ENCODE measurements at places on chromosomes 2 and 18. TPM values are rescaled to one million over a fixed set of nuclear protein-coding genes. Genes with fewer than 3 reads are reported as not detected.

SKOR2 gene
- not detected for polyA plus RNA-seq

DNA sequence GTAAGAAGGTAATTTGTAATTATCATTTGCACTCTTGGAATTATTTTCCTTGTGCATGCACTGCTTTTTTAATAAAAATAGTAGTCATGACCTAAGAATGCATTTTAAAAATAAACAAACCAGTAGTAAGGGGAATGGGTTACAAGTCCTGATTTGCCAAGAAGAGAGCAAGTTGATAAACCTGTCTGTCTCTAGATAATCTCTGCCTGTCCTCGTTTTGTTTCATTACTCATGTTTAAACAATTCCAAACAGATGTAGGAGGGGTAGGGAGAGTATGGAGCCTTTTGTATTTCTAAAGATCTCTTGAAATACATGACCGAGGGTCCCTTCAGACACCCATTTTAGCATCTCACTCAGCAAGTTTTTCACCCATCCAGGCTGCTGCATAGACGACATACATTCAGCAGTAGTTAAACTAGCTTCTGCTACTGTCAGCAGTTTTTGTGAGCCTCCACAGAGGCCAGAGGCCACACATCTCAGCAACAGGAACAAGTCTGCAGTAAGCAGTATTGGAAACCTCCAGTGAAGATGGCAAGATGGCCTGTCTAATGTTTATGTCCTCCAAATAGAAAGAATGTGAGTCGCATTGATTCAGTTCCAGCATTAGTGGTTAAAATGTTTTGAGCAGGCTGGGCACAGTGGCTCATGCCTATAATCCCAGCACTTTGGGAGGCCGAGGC, 2.3 kb upstream of the EXOC6B start:
- DNase-seq, result no peak

DNA sequence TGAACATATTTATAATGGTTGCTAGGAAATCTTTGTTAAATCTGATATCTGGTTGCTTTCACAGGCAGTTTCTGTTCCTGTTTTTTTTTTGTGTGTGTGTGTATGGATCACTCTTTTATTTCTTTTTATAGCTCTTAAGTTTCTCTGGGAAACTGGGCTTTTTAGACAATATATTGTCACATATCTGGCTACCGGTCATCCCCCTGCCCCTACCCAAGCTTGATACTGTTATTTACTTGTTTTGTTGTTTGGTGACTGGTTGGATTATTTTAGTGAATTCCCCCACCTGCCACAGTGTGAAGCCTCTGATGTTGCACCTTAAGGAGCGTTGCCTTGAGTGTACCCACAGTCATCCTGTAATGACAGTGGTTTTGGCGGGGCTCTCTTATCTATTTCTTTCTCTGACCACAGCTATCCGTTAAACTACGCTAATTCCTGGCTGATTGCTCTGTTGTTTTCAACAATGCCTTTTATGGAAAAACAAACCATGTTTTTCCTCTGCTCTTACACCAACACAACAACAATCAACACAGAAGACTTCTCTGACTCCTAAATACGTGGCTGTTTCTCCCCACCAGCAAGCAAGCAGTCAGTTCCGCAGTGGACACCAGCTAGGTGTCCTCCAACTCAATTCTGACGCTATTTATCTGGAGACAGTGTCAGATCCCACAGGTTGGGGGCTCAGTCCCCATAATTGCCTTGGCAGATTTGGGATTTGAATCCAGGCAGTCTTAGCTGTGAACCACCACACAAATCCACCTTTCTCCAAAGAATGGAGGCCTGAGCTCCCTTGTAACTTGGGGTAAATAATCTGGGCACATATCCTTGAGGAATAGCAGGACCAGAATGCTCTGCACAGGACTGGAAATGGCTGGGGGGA, 10.9 kb downstream of the GNLY start:
- peak; percentile 75 for DNase-seq

DNA sequence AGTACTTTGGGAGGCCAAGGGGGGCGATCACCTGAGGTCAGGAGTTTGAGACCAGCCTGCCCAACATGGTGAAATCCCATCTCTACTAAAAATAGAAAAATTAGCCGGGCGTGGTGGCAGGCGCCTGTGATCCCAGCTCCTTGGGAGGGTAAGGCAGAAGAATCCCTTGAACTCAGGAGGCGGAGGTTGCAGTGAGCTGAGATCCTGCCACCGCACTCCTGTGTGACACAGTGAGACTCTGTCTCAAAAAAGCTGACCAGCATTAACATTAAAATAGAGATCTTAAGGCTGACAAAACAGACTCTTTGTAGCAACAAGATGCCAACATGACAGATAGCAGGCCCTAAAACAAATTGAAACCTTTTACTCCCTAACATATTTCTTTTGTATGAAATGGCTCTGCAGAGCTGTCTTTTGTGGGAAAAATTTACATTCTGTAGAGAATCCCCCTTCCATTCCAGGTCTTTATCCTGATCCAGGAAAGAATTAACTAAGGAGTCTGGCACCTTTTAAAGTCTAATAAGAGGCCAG, 213.9 kb downstream of the RAB3GAP1 start:
- no peak for DNase-seq

SPHKAP gene
- polyA plus RNA-seq, result not detected

KLF7 gene
- 46.2 TPM for polyA plus RNA-seq

DNA sequence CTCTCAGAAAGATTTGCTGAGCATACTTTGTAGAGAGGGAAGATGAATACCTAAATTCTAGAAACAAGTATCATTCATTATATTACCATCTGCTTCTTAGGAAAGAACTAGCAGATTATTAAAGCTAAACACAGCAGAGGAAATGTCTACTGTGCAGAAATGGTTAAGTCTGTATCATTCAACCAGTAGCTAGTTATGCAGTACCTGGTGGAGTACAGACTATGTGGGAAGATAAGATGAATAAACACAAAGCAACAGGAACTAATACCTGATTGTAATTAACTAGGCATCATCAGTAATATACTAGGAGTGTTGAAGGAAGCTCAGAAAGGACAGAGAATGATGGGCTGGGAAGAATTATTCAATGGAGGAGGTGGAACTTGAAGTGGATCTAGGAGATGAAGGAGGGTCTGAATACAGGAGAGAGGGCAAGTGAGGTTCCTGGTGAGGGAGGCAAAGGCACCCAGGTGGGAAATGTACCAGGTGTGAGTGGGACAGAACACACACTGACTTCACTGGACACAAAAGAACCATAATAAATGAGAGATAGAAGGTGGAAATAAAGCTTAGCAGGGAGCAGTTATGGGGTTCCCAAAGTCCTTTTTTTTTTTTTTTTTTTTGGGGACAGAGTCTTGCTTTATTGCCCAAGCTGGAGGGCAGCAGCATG, 9.5 kb downstream of the WDFY1 start:
- DNase-seq, result no peak

- no peak for DNase-seq
These were observed 29.9 kb upstream of the RMDN2 start for GRCh38 chr2:37895140-37895539.

LAMA1 gene
- not detected for polyA plus RNA-seq

HTRA2 gene
- 111 TPM for polyA plus RNA-seq
